GM12892 (cell line): ENCODE measurements at places on chromosomes 6 and 20.

GRCh38 chr6:17220040-17220910 lies 60.9 kb upstream of the RBM24 start:
- DNase-seq = no peak

GRCh38 chr6:116451916-116452315 lies 9.3 kb upstream of the CALHM6 start:
- DNase-seq = no peak

- DNase-seq = no peak
Measured at GRCh38 chr6:66937180-66937579, 1230.2 kb upstream of the EYS start.

DNA sequence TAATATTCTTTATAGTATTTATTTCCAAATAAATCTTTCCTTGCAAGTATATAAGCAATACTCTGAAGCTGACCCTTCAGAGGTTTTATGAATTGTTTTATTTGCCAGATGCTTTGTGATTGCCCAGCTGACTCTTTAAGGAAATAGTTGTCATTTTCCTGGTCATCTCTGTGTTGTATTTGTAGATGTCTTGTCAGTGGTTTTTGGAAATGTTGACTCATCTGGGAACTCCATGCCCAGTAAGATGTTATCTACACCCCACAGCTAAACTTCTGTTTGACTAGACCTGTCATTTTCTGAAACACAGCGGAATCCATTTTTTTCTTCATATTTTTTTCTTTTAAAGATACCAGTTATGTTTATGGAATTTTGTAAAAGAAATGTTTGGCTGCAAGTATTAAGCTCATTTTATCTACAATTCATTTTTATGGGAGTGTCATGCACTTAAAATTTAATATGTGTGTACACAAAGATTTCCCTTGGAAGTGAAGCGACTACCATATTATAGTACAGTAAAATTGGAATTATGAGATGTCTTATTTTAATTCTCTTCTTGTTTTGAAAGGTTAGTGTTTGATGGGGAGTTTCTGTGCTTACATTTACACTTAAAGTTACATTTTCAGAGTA lies 491.0 kb downstream of the NKAIN2 start:
- DNase-seq = no peak

DNA sequence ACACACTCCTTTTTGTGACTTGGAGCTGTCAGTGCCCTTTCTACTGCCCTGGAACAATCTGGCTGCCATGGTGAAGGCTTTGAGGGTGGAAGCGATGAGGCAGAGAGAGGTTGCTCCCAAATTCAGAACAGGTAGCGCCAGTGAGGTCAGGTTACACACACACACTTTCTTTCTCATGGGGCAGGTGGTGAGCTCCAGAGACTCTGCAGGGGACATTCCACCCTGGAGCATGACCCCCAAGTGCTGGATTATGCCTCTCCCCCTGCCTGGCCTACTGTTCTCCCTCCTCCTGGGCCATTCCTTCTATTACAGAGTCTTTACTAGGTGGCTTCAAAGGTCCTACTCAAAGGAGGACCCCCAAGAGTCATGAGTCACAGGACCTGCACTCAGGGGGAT lies 98.0 kb downstream of the EYA2 start:
- no peak for DNase-seq

DNA sequence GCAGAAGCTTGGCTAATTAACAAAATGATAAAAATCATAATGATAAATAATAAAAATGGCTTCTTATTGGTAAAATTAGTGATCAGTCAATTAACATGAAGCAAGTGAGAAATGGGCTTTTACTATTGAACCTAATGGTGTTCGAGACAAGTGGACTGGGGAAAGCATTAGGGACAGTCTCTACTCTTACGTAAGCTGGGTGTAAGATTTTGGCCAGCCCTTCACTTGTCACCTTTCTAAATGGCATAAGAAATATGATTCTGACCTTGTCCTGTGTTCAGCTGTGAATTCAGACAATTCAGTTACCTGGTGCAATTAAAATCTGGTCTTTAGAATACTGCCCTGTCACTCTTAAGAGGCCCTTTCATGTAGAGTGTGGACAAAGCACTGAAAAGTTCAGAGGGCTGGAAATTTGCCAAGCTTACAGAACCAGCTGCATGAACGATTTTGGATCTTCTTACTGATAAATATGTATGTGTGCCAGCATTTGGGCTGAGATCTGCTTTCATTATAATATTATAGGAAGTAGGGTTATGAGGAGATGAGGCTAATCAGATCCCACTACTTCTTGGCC lies 115.9 kb downstream of the QRSL1 start:
- DNase-seq = no peak

DNA sequence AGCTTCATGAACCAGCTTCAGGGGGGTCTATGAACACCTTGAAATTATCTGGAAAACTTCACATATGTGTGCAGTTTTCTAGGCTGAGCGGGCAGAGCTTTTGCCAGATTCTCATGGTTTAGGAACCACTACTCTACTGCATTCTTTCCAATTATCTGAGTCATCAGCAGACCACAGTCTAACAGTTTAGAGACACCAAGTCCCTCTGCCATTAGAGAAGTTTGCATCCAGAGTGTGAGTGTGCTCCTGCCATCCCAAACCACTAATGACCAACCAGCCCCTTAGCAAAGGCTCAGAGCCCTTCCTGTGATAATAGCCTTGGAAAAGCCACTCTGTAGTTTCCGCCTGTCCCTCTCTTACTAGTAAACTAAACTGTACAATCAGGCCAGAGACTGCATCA lies 96.8 kb downstream of the PHACTR1 start:
- DNase-seq = no peak

GRCh38 chr20:53943522-53944291 lies 126.7 kb downstream of the BCAS1 start:
- DNase-seq = no peak

DNA sequence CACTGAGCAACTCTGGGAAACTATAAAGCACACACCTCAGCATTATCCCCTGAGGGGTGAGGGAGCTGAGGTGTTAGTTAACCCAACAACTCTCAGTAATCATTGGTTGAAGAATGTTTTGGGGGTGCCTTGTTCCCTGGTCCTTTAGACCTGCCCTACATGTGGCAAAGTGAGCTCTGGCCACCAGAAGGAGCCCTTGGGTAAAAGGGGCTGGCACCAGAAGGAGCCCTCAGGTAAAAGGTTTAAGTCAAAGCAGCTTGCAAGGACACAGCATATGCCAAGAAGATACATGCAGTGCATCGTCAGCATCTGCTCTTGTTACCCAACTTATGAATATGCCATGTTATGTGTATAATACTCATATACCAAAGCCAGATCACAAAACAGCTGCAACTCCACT lies 1081.7 kb downstream of the KIF16B start:
- no peak for DNase-seq

GRCh38 chr20:39016041-39016440 lies 53.9 kb downstream of the DHX35 start:
- no peak for DNase-seq

GRCh38 chr6:167306401-167306998 lies 15.4 kb downstream of the UNC93A start:
- DNase-seq = no peak

- no peak for DNase-seq
Measured at GRCh38 chr6:148169706-148170105, 172.9 kb upstream of the SASH1 start.

GRCh38 chr20:42212391-42212790 lies 594.2 kb upstream of the CHD6 start:
- no peak for DNase-seq

DNA sequence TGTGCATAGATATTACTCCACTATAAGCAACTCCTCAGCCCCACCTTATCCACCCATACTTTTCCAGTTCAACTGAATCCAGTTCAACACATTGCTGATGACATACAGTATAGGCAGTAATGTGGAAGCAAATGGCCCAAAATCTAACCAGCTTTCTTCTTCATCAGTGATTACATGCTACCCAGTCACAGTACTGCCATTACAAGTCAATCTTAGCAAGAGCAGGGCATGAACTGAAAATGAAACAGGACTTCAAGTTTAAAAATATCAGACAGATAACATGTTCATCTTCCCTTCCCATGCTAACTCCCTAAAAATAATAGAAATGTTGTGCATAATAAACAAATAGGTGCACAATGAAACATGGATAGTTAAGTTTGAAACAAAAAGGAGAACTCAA lies 19.2 kb downstream of the RRAGD start:
- no peak for DNase-seq

GRCh38 chr20:38545771-38546170 lies 35.2 kb upstream of the ADIG start:
- no peak for DNase-seq

GRCh38 chr20:49659056-49659455 lies 54.6 kb downstream of the B4GALT5 start:
- DNase-seq = no peak

DNA sequence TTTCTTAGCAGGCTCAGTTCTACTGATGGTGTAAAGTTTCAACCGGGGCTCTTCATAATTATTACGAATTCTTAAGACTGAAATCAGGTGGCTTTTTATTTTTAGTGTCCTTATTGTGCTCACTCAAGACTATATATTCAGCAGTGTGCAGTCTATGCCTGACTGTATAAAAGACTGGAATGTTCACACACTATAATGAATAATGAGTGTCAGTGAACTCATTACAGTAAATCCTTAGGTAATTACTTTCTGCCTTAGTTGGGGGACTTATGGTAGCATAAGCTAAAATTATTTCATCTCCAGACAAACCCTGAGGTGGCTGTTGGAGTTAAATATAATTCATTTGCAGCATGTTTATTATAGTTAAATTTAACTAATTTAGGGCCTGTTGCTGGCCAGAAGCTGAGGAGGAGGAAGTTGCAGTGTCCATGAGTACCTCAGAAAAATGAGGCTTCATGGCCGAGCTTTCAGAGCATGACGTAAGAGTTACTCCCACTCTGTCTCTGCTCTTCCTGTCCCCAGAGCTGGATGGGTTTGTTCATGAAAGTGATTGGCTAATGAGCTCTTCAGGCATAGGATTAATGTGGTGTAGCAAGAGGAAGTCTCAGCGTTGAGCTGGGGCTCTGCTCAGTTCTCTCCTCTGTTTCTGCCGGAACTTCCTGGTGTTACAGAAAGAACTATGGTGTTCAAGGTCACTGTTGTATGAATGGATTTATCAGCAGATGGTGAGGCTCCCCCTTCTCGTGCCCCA lies 335.7 kb downstream of the NRN1 start:
- DNase-seq = no peak

DNA sequence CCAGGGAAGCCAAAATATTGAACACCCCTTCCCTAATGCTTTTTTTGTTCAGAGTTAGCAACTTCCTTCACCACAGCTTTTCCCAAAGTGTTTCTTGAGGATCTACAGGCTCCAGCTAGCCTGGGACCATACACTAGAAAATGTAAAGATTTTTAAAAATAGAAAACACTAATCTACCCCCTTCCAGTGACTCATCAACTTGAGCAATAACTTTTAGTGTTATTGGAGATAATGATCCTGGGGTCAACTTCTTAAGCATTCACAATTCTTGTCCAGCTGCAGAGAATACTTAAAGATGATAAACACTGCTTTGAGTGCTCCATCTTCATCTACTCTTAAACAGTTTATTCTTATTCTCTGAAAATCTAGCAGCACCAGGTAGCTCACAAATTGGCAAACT lies 131.6 kb downstream of the COL9A1 start:
- DNase-seq = no peak

GRCh38 chr20:22001886-22002285 lies 296.4 kb downstream of the PAX1 start:
- no peak for DNase-seq

DNA sequence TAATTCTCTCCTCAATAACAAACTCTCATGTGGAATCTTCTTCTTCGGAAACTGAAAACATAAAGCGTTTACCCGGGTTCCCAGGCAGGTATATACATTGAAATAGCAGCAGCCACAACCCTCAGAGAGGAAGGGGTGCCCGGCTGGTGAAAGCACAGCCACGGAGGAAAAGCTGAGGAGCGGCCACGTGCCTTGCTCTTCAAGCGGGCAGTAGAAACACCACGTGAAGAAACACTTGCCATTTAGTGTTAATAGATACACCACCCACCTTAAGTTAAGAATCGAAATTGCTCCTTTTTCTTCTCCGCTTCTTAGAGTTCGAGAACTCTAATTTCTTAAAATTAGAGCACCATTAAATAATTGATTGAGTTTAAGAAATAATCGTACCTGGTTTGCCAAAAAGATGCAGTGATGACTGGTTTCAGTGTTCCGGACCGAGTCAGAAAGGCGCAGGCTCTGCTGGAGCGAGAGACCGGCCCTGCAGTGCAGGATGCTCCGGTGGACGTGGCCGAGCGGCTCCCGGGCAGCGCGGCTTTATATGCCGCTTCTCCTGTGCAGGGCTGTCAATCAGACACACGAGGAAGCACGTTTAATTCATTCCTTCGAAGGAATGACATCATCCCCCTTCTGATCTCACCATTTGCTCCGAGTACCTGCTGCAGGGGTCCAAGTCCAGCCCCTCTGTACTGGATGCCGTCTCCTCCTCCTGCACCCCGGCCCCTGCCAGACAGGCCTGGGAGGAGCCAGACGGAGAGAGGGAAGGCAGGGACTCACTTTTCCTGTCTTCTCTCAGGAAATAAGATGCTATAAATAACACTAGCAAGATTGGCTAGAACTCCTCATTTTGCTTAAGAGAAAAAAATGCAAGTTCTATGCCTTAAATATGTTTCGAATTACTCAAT lies at the start of gene THBS2:
TSS of gene THBS2 (minus strand) at position 510 of the 902 bp plus-strand sequence. CDS start 3,062 bp downstream, outside the sequence.
- no peak for DNase-seq

DNA sequence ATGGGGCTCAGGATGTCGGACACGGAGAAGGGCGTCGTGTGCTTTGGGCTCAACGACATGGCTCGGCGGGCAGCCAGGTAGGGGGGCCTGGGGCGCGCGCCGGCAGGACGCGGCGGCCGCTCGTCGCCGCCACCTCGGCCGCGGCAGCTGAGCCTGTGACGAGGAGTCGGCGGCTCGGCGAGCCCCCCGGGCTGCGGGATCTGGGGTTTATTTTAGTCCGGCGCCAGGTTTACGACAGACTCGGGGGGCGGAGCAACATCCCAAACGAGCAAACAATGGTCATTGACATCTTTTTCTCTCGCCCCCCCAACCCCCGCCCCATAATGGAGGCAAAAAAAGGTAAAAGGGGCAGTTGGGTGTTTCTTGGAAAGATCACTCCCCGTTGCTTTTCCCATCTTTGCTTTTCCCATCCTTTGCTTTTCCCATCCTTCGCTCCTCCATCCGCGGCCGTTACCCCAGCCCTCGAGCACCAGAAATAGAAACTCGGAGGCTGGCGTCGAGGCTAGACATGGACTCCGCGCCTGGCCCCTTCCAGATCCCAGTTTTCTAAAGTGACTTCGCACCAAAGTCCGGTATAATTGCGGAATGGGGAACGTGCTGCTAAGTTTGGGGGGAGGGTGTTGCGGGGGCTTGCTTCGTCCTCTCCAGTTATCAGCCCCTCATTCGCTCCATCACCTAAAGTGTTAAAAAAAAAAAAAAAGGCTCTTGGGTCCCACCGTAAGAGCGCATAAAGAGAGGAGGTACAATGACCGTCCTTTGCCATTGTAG lies at the start of gene NKX2-4:
TSS of gene NKX2-4 (minus strand) at position 186 of the 768 bp plus-strand sequence. CDS start at position 59, 127 bp downstream.
- no peak for DNase-seq

GRCh38 chr6:156347656-156348055 lies 429.5 kb upstream of the ARID1B start:
- DNase-seq = no peak
